ENCODE measurements at places on chromosomes 7 and 10.
A peak's percentile ranks its signal among the peaks of the same experiment; 100 is the strongest.

- H3K36me3 ChIP-seq = peaks cover 17% of the 10 kb centered on the region
- peaks cover 23% of the 10 kb centered on the region for H3K4me1 ChIP-seq
- no peak for DNase-seq
These were observed 60.1 kb downstream of the ZNF783 start for GRCh38 chr7:149321978-149322541.

- peaks cover 12% of the 10 kb centered on the region for H3K4me1 ChIP-seq
- H3K36me3 ChIP-seq = no peaks in the 10 kb centered on the region
- H3K4me3 ChIP-seq = no peak overlapping the region
These were observed 4.0 kb upstream of the PLXNA4 start for GRCh38 chr7:132580277-132580676.

GRCh38 chr10:131569851-131570715 lies 258.6 kb upstream of the TCERG1L start:
- no peaks in the 10 kb centered on the region for H3K4me1 ChIP-seq
- H3K27me3 ChIP-seq = no peaks in the 10 kb centered on the region
- peak; percentile 21 for DNase-seq
- no peak overlapping the region for H3K27ac ChIP-seq
- no peak overlapping the region for H3K4me3 ChIP-seq
- H3K36me3 ChIP-seq = no peaks in the 10 kb centered on the region

DNA sequence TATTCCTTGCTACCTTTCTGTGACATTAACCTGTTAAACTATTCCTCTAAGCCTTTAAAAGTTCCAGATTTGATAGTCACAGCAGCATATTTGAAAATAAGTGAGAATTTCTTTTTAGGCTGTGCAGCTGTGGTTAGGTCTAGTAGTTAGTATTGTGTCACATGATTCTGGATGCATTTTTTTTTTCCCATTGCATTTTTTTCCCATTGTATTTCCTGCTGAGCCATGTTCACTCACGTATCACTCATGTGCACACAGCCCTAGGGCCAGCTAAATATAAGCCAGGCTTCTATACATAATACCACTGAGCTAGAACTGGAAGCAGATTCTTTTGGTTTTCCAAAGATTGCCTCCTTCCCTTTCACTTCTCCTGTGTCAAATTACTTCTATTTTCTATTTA lies 37.4 kb downstream of the DNAJC9 start:
- H3K27ac ChIP-seq = no peak overlapping the region
- no peak overlapping the region for H3K4me3 ChIP-seq
- no peaks in the 10 kb centered on the region for H3K27me3 ChIP-seq
- DNase-seq = no peak

DNA sequence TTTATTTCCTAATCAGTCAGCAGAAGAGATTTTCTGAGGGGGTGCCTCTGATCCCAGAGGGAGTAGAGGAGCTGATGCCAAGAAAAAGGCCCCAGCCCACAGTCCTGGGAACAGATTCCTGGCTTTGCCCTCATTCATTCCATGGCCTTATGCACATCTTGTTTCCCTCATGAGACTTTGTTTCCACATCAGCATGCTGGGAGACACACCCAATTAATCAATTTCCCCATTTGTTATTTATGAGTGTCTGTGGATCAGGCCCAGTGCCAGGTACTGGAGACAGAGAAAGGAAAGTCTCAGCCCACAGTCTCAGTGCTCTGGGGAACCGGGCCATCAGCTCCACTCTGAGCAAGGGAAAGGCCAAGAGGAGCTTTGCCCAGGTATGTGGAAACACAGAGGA lies 496.2 kb upstream of the ZMIZ1 start:
- no peaks in the 10 kb centered on the region for H3K4me1 ChIP-seq
- no peak for DNase-seq
- no peaks in the 10 kb centered on the region for H3K27me3 ChIP-seq
- H3K36me3 ChIP-seq = no peaks in the 10 kb centered on the region
- H3K27ac ChIP-seq = no peak overlapping the region

GRCh38 chr10:127720142-127720541 lies 16.8 kb upstream of the FOXI2 start:
- H3K27me3 ChIP-seq = peaks cover 2% of the 10 kb centered on the region
- no peak overlapping the region for H3K4me3 ChIP-seq
- no peak for DNase-seq

GRCh38 chr7:129205987-129206785 lies 17.8 kb downstream of the SMO start:
- H3K4me3 ChIP-seq = no peak overlapping the region
- H3K27me3 ChIP-seq = peaks cover 20% of the 10 kb centered on the region
- DNase-seq = no peak

DNA sequence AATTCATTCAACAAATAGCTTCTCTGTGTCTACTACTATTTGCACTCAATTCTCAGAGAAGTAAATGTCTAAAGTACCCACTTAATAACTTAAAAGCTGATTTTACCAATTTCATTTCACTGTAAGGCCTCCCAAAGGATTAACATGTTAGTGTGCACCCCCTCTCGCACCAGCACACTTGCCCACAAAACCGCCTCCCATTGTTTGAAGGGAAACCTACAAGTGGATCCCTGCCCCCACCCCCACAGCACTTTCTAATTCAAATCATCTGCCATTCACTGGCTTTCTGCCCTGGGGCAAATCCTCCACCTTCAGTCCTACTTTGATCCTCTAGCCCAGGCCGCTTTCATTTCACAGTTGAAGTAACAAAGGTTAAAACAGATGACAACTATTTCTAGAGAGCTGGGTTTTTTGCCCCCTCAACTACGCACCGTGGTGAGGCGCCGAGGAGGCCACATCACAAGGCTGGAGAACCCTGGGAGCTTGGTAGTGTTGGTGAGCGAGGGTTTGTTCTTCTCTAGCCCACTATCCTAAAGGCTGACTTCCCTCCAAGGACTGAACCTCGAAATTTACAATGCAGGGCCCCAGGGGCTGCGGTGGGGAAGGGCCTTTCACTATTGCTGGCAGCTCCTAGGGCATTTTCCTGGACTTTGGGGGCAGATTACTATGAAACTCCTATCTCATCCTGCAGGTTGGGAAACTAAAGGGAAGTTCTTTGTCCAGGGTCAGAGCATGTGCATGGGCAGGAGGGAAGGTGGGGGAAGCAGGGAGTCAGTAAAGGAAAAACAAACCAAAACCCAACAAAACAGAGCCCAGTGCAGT lies 517.4 kb upstream of the ZMIZ1 start:
- DNase-seq = no peak
- H3K36me3 ChIP-seq = no peaks in the 10 kb centered on the region
- H3K4me3 ChIP-seq = no peak overlapping the region
- H3K27me3 ChIP-seq = peaks cover 19% of the 10 kb centered on the region
- H3K27ac ChIP-seq = no peak overlapping the region
- no peaks in the 10 kb centered on the region for H3K4me1 ChIP-seq

- no peaks in the 10 kb centered on the region for H3K27me3 ChIP-seq
- H3K27ac ChIP-seq = no peak overlapping the region
- peaks cover 79% of the 10 kb centered on the region for H3K36me3 ChIP-seq
- no peak overlapping the region for H3K4me3 ChIP-seq
- H3K4me1 ChIP-seq = peaks cover 7% of the 10 kb centered on the region
- no peak for DNase-seq
These were observed 36.3 kb downstream of the GARS1 start for GRCh38 chr7:30630986-30631385.

GRCh38 chr7:157825325-157825724 lies 488.5 kb downstream of the DNAJB6 start:
- no peaks in the 10 kb centered on the region for H3K27me3 ChIP-seq
- H3K27ac ChIP-seq = no peak overlapping the region
- DNase-seq = no peak
- no peaks in the 10 kb centered on the region for H3K36me3 ChIP-seq
- no peak overlapping the region for H3K4me3 ChIP-seq

- peaks cover 2% of the 10 kb centered on the region for H3K4me1 ChIP-seq
- no peaks in the 10 kb centered on the region for H3K36me3 ChIP-seq
- DNase-seq = no peak
- peaks cover 35% of the 10 kb centered on the region for H3K27me3 ChIP-seq
- H3K27ac ChIP-seq = no peak overlapping the region
- no peak overlapping the region for H3K4me3 ChIP-seq
These were observed 11.7 kb upstream of the CALML3 start for GRCh38 chr10:5512881-5513612.

DNA sequence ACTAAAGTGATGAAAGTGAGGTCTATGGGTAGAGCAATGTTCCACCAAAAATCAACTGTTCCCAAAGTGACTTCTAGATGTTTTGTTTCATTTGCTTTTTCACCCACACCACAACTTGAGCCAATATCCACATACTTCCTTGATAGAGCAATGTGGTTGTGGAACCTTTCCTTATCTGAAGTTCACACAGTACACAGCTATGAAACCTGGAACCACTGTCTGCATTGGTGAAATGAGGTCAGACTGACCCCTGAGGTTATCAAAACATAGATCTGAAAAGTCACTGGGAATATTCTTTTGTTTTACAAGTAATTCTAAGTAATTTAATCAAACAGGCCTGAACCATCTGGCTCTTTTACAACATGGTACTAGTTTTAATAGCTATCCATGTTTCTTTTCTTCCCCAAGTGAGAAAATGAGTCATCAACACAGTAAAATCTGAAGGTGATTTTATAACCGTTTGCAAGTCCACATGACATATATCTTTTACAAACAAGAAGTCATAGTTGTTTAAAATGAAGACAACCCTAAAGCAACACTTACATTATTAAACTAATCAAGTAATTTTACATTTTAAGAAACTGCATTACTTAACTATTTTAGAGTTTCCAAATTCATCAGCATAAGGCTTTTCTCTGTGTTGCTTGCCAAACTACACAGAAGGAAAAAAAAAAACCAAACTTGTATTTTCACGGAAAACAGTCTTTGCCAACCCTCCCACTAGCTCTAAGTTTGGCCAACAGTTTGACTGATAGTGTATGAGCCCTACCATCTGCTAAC lies 80.3 kb downstream of the LRRC17 start:
- DNase-seq = no peak
- H3K4me3 ChIP-seq = no peak overlapping the region
- H3K36me3 ChIP-seq = no peaks in the 10 kb centered on the region
- no peak overlapping the region for H3K27ac ChIP-seq
- peaks cover 15% of the 10 kb centered on the region for H3K4me1 ChIP-seq

DNA sequence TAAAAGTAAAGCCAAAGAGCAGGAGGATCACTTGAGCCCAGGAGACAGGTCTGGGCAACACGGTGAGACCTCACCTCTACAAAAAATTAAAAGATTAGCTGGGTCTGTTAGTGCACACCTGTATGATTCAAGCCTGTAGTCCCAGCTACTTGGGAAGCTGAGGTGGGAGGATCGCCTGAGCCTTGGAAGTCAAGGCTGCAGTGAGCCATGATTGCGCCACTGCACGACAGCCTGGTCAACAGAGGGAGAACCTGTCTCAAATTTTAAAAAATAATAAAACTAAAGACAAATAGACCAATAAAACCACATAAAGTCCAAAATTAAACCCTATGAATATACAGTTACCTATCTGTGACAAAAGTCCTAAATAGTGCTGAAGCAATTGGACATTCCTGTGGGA lies 3.2 kb downstream of the LMBR1 start:
- no peaks in the 10 kb centered on the region for H3K27me3 ChIP-seq
- peaks cover 29% of the 10 kb centered on the region for H3K36me3 ChIP-seq
- DNase-seq = no peak

All from activated CD8-positive, alpha-beta memory T cell treated with anti-CD3 and anti-CD28 coated beads, Interleukin-2, amount 10 ng/mL, durations not matched to agents 7 days and 5 days (primary cell).